Renal pelvis (tissue), 12 donors: ENCODE measurements at places on chromosomes 3 and 15.

GRCh38 chr3:188819939-188820338 is 351.8 kb upstream of the TPRG1 start:
- no peak for DNase-seq

DNA sequence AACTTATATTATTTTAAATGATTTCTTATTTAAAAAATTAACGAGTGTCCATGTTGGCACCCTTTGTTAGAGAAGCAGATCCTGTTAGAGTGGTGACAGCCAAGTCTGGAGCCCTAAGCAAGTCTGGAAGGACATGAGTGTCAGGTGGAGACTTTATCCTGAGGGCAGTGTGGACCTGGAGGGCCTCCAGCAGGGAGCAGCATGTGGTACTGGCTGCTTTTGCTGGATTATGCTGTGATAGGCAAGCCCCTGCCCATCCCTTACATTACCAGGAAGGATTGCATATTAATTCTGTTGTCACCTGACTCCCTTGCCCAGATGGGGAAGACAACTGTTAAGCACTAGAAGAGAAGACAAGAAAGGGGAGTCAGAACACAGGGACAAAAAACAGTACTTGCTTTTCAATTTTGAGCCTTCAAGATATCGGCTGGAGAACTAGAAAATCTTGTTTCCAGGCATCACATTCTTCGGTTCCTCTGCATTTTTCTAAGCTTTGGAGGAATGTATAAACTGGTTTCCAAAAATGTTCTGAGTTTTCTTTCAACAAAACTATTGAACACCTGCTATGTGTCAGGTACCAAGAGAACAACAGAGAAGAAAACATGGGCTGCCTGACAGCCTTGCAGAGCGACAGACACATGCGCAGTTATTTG is 22.7 kb downstream of the ZNF860 start:
- DNase-seq: no peak

DNA sequence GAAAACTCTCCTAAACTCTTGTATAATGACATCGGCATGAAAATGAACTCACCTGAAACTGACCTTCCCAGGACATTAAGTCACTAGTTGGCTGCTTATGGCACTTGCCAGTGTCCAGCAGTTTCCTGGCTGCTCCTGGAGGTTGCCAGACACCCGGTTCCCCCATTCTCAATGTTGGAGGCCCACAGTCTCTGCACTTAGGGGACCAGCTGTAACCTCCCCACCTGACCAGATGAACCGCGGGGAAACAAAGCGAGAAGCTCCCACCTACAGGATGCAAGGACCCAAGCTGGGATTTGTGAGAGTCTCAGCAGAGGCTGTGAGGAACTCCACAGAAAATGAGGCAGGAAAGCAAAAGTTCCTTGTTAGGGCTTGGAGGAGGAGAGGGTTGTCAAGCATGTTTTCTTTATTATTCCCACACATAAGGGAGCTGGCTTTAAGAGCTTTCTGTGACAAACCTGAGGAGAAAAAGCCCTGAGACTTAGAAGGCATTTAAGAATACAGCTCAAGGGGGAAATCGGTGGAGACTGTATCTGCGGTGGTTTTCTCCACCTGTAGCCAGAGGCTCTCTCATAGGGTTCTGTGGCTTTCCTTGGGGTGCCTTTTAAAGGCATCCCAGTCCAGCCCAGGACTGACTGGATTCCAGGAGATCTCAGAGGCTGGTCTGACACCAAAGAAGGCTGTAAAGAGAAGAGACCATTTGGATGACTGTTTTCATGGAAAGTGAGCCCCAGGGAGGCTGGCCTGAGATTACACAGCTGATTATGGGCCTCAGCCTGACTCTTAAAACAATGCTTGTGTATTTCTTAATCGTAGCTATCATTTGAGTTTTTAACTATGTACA is 4.6 kb downstream of the TPM1 start:
- DNase-seq: no peak

- no peak for DNase-seq
Observed at GRCh38 chr15:51299187-51300015, 39.0 kb downstream of the CYP19A1 start.

DNA sequence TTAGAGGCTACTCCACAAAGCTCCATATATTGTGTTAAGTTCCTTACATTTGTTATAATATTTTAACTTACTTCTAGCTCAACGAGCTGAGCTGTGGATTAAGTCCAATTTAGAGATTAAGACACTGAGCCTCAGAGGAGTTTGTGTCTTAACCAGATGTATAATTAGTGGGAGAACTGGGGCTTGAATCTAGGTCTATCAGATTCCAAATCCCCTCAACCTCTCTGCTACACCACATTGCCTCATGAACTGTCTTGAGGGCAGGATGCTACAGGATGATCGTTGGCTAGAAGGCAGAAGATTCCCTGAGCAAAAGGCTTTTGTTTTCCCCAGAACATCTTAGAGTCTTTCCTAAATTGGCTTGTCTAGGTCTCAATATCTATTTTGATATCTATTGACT is 890.8 kb downstream of the NAALADL2 start:
- DNase-seq: no peak

- no peak for DNase-seq
Observed at GRCh38 chr3:127193341-127193740, 410 bp downstream of the PRR23E start.

GRCh38 chr15:49088996-49089395 is 42.8 kb upstream of the SECISBP2L start:
- DNase-seq: no peak

DNA sequence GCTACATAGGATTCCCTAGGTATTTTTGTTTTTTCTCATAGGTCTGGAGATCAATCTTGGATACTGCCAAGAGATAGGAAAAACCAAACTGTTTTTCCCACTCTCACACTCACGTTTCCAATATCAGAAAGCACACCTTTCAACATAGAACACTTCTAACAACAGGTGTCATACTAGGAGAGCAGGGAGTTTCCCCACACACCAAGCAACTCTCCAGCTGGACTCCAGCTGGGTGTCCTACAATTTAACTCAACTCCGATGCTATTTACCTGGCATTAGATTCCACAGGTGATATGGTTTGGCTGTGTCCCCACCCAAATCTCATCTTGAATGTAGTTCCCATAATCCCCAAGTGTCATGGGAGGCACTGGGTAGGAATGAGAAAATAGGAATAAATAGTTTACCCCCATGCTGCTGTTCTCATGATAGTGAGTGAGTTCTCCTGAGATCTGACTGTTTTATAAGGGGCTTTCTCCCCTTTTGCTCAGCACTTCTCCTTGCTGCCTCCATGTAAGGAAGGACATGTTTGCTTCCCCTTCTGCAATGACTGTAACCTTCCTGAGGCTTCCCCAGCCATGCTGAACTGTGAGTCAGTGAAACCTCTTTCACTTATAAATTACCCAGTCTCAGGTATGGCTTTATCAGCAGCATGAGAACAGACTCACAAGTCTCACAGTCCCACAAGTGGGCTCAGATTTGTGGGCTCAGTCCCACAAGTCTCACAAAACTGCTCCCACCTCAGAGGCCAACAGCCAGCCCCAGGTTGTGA is 354.5 kb upstream of the THBS1 start:
- no peak for DNase-seq

- DNase-seq: no peak
Observed at GRCh38 chr15:93515256-93516051, 426.4 kb upstream of the RGMA start.

DNA sequence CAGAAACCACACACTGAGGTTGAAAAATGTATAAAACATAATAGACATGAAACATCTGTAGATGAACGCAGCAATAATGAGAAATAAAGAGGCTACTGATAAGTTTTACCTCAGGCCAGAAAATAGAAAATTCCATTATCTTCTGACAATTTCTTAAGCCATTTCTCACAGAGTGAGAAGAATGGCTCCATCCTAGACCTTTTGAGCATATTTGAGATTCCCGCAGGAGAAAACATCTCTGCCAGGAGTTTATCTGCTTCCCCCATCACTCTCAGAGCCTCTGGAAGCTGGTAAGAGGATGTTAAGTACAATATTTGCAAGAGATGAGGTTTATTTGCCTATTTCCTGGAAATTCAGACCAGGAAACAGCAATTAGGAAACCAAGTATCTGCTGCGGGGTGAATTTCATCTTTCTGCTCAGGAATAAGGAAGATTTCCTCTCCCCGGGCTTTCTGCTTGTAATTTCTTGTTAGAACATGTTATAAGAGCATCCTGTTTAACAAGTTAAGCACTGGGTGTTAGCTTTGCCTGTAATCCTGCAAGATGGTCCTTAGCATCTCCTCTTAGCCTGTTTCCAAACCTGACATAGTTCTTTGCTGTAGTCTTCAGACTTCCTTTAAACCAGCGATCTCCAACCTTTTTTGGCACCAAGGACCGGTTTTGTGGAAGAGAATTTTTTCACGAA is 54.8 kb downstream of the ATP13A4 start:
- DNase-seq: no peak

DNA sequence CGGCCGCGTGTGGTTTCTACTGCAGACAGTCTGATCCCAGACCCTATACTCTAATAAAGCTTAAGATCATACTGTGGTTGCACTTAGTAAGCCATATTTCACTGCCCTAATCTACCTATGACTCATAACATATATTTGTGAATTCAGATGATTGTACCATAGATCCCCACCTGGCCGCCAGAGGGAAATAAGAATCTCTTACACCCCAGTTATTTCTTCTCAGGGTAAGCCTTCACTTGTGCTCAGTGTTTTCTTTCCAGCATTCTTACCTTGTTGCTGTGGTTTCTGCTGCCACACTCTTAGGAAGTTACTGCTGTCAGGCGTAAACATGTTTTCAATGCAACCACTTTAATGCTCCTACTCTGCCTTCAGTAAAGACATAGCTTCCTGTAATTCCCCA is 105.9 kb downstream of the B3GALNT1 start:
- no peak for DNase-seq

DNA sequence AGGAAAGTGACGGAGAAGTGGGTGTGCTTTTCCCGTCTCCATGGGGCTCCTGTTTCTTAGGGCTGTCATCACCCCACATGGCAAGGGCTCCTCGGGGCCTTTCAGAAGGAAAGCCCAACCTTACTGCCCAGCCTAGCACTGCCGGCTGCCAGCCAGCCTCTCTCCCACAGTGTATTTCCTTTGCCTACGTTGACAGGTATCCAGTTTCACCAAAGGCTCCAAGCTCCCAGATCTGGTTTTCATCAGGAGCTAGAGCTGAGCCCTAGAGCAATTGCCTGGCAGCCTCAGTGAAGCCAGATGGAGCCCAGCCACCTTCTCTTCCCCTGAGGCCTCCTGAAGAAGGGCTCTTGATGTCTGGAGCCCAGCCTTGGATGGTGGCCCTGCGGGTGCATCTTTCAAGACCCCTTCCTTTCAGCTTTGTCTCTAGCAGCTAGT is 20.2 kb downstream of the CRABP1 start:
- DNase-seq: no peak

DNA sequence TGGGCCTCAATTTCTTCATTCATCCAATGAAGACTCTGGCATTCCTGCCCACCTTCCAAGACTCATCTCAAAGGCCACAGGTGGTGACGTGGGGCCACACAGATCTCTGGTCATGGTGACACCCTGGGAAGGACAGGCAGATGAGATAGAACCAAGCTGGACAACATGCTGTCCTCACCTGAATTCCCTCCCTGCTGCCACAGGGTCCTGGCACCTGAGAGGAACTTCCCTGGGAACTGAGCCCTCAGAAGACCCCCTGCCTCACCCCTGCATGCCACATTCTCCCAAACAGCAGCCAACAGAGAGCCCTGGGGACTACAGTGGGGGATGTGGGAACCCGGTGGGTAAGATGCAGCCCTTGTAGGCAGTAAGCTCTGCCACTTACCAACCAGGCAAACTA is 10.7 kb downstream of the KLF15 start:
- no peak for DNase-seq

DNA sequence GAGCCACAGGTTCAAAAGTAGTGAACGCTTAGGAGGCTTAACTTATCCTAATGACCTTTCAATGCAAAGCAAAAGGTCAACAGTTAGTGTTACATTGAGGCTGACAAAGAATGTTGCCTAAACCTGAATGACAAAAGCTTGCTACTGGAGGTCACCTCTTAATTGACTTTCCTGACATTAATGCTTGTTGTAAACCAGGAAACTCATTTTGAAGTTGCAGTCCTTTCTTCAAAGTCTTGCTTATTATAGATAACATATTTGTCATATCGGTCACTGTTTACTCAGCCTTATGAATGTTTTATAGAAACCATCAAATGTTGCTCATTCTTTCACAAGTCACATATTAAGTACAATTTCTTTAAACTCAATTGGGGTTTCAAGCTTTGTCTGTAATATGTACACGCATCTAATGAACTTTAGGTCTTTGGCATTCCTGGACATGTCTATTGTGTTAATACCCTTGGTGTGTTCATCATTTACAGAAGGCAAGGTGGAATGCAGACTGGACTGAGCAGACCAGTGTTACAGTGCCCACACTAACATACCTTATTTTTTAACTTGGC is 488.2 kb upstream of the NECTIN3 start:
- no peak for DNase-seq

DNA sequence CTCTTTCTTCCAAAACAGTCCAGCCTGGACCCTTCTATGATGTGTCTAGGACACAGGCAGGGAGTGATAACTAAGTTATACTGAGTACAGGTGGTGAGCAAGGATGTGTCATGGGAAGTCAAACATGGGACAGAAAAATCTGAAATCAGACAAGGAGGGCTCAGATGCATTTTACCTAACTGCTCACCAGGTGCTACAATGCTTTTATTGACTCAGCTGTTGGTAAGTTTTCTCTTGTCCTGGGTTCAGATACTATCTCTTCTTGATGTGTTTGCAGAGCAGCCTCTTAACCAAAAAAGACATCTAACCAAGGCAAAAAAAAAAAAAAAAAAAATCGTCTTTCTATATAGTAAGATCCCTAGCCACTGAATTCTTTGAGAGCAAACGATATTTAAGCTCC is 378.6 kb downstream of the VPS13C start:
- no peak for DNase-seq

DNA sequence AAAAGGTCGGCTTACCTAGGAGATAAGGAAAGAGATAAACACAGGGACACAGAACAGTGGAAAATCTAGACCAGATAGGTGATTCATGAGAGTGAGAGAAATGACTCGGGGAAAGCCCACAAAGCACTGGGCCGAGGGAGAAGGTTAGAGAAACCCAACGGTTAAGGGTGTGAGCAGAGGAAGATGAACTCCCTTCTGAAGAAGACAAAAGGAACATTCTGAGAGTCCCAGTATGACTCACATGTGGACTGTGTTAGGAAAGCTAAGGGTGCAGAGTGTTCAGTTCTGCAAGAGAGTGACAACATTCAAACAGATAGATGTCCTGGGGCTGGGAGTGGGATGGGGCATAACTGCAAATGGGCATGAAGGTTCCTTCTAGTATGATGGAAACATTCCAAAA is 83.0 kb downstream of the CNTN3 start:
- DNase-seq: no peak

DNA sequence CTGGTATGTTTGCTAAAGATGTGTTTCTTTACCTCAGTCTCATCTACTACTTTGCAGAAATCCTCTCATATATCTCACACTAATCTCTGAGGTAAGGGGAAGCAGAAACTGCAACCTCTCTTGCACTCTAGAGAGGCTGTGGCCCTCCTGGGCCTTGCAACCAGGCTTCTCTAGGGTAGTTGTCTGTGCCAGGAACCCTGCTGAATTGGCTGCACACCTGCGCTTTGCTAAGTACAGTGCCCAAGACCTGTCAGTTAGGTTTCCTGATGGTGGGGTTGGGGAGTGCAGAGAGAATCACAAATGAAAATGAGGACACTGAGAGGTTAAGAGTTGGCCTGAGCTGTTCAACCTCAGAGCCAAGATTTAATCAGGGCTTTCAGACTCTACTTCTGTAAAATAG is 117.2 kb upstream of the PLXNA1 start:
- DNase-seq: no peak

- DNase-seq: no peak
Observed at GRCh38 chr3:17514597-17514996, 227.8 kb downstream of the TBC1D5 start.

- DNase-seq: no peak
Observed at GRCh38 chr3:52606373-52607085, 70.1 kb downstream of the UQCC5 start.
